CD8-positive, alpha-beta T cell (primary cell): ENCODE measurements at places on chromosomes 3 and 15. TPM values are rescaled to one million over a fixed set of nuclear protein-coding genes. Genes with fewer than 3 reads are reported as not detected.

- DNase-seq = no peak
Observed at GRCh38 chr3:52023860-52024764, 28.4 kb upstream of the RPL29 start.

The ALPK3 gene
- total RNA-seq = 0.14 TPM

DNA sequence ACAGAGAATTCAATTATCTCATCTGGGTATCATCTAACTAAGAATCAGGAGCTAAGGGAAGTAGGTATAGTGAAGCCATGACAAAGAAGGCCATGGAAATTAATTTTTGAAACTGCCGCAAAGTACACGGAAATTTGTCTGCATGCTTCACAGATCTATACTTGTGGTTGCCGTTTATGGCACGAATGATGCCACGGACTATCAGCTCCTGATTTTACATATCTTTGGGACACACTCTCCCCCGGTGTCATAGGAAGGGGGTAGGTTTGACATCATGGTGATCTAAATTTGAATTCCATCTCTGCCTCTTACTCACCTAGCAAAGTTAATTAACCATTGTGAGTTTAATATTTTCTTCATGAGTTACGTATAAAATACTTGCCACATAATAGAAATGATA lies 14.0 kb downstream of the ARPP21 start:
- no peak for DNase-seq

GRCh38 chr3:9901967-9902366 lies 681 bp upstream of the IL17RE start:
- no peak for DNase-seq

GRCh38 chr3:73086071-73086494 lies 24.6 kb downstream of the EBLN2 start:
- DNase-seq = peak; percentile 61

DNA sequence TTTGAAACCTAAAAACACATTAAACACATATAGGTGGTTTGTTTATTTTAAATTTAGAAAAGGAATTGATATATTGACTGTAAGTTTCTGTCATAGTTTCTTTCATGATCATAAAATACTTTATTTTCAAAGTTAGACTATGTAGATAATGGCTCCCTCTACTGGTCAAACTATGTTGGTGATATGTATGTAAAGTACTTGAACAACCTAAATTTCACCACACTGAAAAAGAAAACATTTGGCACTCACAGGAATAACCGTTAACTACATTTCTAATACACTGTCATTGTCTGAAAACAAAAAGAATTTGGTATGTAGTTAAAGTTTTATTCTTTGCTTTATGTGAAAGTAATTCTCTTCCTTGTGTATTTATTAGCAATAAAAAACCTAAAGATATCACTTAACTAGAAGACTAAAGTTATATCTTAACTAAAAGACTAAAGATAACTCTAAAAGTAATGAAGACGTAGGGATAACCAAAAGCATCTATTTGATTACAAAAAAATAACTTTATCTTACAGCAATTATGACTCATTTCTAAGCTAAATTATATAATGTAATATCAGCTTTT lies 427.5 kb downstream of the VGLL3 start:
- DNase-seq = no peak

The CYP8B1 gene
- total RNA-seq = not detected

DNA sequence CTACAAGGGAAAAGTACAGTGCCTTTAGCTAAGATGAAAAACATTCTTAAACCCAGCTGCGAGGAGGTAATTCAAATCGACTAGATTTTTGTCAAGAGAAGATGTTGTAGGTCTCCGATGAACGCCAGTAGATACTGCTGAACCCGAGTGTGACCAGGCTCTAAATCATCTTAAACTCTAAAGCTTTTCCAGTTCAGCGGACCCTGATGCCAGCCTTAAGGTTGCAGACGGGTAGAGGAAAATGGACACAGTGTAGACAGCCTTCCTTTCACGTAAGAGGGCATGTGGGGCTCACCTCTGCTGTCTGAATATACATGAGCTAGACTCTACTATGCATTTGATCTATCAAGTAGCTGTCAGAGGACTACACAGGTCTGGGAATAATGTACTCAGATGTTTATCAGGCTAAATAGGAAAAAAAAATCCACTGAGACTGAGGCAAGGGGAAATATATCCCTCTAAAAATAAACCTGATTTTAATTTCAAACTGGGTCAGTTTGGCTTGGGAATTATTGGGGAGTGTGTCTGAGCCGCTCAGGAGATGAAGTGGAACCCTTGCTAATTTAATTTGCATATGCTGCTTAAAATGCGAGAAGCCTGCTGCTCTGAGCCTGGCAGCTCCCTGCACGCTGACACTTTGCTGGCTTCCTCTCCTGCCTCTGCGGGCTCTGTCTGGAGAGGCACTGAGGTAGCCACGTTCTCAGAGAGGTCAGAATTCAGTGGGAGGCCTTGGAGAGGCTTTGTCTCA lies 151.9 kb downstream of the CADPS start:
- no peak for DNase-seq

DNA sequence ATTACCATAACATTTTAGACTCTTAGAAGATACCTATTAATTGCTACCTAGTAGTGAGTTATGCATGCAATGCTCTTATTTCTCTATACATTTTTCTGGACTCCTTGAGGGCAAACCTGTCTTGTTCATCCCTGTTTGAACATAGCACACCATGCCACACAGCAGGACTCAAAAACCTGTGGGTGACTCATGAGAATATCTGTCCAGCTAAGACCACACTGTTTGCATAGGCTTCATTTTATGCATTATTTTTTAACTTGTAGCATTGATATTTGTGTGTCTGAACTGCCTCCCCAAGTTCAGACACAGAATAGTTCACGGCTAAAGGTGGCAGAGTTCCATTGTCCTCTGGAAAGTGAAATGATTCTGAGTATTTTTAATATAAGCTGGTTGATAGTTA lies 1.8 kb downstream of the LMCD1 start:
- DNase-seq = no peak

GRCh38 chr15:66035901-66036300 lies 166.6 kb downstream of the RAB11A start:
- DNase-seq = no peak

DNA sequence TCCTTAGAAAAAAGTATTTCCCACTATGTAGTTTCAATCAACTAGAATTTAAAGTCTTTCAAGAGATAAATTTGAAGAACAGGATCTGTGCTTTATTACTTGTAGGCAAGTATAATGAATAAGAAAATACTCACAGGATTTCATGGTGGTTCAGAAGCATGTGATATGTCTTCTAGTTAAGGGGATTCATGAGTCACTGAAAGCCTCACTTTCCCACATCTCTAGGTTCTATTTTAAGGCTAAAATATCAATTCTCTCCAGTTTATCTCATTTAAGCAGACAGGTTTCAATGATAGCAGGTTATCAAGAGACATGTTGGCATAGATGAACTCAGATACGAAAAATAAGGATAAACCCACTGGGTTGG lies 437.8 kb upstream of the BCHE start:
- no peak for DNase-seq

GRCh38 chr3:65593780-65594752 lies 444.7 kb downstream of the MAGI1 start:
- no peak for DNase-seq

DNA sequence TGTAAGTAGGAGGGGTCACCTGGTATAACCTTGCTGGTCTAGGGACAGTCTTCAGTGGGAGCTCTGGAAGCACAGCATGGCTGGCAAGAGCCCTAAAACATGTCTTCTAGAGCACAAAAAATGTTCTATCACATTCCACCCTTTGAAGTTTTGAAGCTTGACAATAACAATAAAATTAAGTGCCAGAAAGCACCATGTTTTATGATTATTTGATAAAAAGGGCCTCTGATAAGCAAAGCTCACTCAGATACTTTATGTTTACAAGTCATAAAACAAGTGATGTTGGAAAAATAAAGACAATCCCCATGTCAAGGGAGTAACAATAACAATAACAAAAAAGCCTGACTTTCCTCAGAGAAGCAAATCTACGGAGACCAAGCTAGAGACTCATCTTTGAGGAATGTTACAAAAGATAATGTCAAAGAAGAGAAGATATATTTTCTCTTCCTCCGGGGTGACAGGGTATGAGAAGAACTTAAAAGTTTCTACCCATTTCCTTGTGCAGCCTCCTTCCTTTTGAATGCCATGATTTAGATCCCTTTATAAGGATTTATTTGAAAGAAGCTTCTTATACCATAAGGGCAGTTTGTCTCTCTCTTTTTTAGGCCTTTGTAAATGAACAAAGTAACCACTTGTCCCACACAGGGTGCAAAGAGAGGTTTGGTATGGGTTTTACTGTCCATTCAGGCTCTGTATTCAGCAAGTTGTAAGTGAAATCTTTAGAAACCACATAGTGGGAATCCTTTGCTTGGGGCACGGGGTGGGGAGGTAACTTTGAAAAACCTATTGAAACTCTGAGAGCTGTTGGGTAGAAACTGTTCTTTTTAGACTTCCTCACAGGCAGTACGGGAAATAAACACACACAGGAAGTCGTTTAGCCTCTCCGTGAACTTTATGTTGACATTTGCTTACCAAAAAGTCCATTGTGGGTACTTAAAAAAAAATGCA lies 109.6 kb upstream of the RBMS3 start:
- DNase-seq = no peak

GRCh38 chr3:31890742-31891469 lies 90.2 kb downstream of the OSBPL10 start:
- DNase-seq = no peak

DNA sequence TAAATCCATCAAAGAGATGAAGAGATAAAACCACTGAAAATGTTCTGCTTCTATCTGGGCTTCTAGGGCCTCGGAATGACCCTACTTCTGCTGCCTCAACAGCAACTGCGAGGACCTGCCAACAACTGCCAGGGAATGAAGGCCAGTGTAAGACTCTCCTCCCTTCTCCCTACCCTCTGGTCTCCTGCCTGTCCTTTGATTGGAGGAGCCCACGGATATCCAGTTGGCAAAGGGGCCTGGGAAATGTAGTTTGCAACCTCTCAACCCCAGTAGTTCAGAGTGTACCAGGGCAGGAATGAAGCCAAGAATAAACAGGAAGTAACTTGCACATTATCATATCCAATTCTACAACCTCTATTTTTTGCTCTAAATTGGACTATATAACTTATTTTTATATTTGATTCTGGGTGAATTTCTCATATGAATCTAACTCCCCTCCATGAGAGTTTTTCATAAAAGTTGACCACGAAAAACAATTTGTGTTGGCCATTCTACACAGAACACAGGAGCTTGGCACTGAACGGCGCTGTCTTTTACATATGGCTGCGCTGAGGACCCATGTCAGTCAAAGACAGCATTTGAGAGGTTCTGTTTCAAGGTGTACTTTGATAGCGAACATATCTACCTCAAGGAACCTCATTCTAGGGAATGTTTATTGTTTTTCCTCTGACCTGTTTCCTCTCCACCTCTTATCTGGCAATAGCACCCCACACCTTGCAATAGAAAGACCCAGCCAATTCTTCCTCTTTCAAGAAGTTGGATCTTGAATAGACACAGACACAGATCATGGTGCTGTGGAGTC lies 91.1 kb upstream of the RNF7 start:
- no peak for DNase-seq

DNA sequence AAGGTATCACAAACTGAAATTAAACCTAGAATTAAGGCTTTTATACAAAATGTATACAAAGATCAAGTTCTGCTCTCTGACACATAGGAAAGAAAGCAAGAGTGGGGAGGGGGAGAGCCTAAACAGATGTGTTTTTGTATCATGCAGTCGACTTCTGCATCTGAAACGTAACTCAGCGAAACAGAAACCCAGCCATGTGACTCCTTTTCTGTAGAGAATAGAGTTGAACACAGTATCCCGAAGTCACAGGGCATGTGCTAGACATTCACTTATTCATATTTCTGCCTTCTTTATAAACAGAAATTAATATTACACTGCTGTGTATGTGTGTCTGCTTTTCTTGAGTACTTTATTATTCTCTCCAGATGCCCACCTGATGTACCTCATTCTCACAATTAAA lies 121.0 kb downstream of the PDZRN3 start:
- no peak for DNase-seq

GRCh38 chr15:83092309-83092976 lies 15.0 kb upstream of the TM6SF1 start:
- no peak for DNase-seq

DNA sequence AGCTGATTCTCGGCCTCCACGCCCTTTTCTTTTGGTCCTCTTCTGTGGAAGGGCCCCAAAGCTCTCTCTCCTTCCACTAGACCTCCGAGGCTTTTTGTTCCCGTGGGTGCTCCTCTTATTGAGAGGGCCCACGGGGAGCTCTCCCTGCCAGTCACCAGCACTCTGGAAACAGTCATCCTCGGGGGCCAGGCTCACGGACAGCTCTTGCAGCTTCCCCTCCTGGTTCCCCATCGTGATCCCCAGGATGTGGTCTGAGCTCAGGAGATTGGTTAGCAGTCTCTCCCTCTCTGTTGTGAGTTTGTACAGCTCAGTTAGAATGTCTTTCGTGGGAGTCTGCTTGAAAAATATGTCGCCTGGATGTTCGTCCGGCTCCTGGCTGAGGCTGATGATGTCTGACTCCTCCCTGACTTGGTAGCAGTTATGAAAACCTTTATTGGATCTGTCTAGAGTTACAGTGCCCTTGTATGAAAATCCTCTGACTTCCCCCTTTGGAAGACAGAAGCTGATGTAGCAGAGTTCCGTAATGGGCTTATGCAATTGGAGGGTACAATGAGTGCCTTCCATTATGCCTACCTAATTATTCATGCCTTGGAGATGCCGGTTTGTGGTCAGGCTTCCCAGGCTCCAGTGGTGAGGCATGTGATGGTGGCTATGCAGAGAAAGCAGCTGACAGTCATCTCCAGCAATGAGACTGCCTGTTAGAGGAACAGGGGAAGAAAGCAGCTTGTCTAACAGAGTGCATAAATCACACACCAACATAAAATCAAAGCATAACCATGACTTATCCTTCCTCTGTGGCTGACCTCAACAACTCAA lies 40.0 kb downstream of the FMN1 start:
- peak; percentile 37 for DNase-seq

GRCh38 chr3:100761211-100761942 lies 52.1 kb downstream of the TFG start:
- peak; percentile 28 for DNase-seq
